Fibroblast of skin of back (primary cell): ENCODE measurements at places on chromosomes 13 and 19.

GRCh38 chr19:54262066-54262465, 5.0 kb upstream of the LILRB5 start:
- DNase-seq = no peak

- peak; percentile 20 for DNase-seq
Observed at GRCh38 chr13:97327506-97328221, 105.5 kb downstream of the MBNL2 start.

DNA sequence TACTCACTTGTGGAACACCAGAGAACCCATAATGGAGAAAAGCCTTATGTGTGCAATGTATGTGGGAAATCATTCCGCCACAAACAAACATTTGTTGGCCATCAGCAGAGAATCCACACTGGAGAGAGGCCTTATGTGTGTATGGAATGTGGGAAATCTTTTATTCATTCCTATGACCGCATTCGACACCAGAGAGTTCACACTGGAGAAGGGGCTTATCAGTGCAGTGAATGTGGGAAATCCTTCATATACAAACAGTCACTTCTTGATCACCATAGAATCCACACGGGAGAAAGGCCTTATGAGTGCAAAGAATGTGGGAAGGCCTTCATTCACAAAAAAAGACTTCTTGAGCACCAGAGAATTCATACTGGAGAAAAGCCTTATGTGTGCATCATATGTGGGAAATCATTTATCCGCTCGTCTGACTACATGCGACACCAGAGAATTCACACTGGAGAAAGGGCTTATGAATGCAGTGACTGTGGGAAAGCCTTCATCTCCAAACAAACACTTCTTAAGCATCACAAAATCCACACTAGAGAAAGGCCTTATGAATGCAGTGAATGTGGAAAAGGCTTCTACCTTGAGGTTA, 10.9 kb downstream of the ZNF549 start:
- DNase-seq = peak; percentile 1

- DNase-seq = no peak
Observed at GRCh38 chr19:48394331-48395169, 1.1 kb downstream of the GRIN2D start.

GRCh38 chr13:40207001-40207478, 459.4 kb downstream of the FOXO1 start:
- DNase-seq = no peak

- no peak for DNase-seq
Observed at GRCh38 chr13:50466456-50466855, 377.0 kb downstream of the DLEU7 start.

DNA sequence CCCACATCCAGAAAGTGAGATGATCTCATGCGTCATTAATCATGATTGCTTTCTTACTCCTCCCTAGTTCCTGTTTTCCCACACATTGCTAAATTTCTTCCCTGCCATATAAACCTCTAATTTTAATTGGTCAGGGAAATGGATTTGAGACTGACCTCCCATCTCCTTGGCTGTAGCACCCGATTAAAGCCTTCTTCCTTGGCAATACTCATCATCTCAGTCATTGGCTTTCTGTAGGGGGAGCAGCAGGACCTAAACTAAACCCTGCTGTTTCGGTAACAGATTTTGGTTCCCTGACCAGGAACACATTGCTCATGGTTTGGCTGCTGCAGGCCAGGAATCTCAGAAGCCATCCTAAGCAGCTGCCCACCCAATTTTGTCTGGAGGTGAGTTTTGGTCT, 61.7 kb downstream of the SPRYD7 start:
- DNase-seq = no peak

DNA sequence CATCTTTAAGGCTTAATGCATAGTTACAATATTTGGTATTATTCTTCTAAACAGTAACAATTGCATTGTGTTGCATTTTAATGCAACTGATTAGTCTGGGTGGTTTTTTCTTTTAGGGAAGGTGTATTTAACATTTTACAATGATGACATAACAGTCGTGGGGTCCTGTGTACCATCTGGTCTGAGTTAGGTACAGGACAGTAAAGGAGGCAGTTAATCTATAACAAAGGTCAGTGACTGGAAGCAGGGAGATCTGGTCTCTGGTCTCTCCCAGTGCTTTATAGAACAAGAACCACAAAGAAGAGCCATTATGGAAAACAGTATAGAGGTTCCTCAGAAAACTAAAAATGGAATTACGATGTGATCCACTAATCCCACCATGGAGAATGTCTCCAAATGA, 2.7 kb upstream of the OR7G2 start:
- DNase-seq = no peak

GRCh38 chr13:100506154-100506553, 82.4 kb downstream of the GGACT start:
- DNase-seq = no peak

- DNase-seq = peak; percentile 98
Observed at GRCh38 chr13:74134221-74134776, at the start of gene KLF12. TSS of gene KLF12 (minus strand) at chr13:74134404.

GRCh38 chr19:14103310-14103709, 12.8 kb upstream of the SAMD1 start:
- no peak for DNase-seq

DNA sequence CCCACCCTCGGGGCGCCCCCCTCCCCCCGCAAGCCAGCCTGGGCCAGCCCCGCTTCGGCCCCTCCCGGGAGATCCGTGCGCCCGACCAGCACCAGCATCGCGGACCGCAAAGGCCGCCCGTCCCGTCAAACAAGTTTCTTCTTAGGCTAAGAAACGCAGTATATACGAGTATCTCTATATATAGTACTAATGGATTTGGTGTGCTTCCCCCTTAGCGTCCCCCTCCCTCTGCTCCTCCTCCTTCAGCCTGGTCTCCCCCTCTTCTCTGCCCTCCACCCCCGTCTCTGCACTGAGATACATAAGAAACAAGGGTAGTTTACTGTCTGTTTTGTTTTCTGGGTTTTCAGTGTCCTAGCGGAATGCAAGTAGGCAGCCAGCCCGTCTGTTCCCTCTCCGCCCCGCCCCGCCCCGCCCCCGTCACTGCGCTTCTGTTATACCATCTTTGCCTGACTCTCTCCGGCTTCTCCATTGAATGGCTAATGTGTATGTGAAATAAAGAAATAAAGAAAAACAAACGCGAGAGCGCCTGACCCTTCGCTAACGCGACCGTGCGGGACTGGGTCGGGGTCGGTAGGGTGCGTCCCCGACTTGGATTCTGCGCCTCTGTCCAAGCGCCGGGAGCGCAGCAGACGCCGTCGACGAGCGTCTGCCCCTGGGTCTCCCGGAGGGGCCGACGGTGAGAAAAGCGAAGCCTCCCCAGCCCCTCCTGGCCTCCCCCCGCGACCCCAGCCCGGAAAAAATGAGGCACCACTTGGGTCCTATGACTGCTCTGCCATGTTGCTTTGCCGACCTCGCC, 4.2 kb downstream of the LYL1 start:
- peak; percentile 57 for DNase-seq

DNA sequence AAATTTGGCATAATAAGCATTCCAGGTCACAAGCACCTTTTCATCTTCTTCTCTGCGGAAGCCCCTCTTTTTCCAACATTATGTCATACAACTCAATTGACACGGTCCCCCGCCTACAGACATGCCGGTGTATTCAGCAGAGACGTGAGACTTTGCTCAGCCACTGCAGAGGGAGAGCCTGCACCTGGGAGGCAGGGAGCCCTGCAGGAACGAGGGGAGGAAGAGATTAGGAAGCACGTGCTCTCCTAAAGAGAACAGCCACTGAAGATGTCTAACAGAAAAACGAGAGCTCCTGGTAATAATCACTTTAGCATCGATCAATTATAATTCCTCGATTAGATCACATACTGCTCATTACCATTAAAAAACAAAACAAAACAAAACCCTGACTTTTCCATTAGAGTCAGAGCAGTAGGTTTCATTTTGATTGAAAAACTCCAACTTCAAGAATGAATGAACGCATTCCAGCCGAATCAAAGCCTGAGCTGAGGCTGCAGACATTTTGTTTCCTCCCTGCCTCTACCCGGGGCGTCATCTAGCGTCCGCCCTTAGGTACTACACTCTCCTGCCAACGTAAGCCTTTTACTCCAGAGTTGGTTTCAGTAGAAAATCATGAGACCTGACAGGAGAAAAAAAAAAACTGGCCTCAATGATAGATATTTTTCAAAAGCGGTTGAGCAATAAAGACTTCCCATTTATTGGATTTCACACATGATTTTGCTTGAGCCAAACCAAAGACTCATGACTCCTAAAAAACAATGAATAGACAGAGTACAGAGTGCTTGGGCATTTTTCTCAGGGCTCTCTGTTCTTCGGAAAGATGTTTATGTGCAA, 194.5 kb downstream of the KATNAL1 start:
- peak; percentile 79 for DNase-seq

GRCh38 chr19:34715357-34715756, 18.7 kb upstream of the ZNF181 start:
- no peak for DNase-seq

DNA sequence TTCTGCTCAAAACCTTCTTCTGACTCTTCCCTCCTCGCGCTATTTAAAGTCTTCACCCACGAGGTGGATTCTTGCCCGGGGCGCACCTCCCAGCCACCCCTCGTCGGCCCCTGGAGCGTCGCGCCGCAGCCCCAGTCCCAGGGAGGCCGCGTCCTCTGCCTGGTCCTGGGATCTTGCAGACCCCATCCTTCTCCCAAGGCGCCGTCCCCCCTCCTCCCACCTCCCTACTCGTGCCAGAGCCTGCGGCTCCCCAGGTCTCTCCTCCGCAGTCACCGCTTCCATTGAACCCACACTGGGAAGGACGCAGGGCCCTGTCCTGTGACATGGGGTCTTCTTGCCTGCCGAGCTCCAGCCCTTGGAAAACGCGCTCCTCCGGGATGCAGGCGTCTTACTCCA, 486 bp downstream of the ZNF808 start:
- peak; percentile 6 for DNase-seq
